ENCODE measurements at places on chromosomes 1 and 21.

GRCh38 chr1:213250041-213250440 lies 199.0 kb downstream of the RPS6KC1 start:
- DNase-seq = no peak

GRCh38 chr1:150798525-150798924 lies 9.5 kb downstream of the CTSK start:
- DNase-seq = no peak

GRCh38 chr1:246773213-246773641 lies 49.0 kb downstream of the SCCPDH start:
- DNase-seq = no peak

GRCh38 chr1:19769211-19769932 lies 30.3 kb downstream of the TMCO4 start:
- DNase-seq = no peak

All from stimulated activated CD8-positive, alpha-beta memory T cell treated with anti-CD3 and anti-CD28 coated beads, Interleukin-4, amount 100 ng/mL, for 24 hours (primary cell).